ENCODE measurements at places on chromosomes 2 and 18.

GRCh38 chr2:30237239-30237965 is 6.1 kb downstream of the LBH start:
- DNase-seq: no peak

GRCh38 chr2:203383038-203383437 is 54.8 kb downstream of the ABI2 start:
- no peak for DNase-seq

- no peak for DNase-seq
Measured at GRCh38 chr2:58357521-58357920, 116.4 kb upstream of the FANCL start.

GRCh38 chr2:218406949-218407618 is 7.4 kb downstream of the CTDSP1 start:
- peak; percentile 67 for DNase-seq

DNA sequence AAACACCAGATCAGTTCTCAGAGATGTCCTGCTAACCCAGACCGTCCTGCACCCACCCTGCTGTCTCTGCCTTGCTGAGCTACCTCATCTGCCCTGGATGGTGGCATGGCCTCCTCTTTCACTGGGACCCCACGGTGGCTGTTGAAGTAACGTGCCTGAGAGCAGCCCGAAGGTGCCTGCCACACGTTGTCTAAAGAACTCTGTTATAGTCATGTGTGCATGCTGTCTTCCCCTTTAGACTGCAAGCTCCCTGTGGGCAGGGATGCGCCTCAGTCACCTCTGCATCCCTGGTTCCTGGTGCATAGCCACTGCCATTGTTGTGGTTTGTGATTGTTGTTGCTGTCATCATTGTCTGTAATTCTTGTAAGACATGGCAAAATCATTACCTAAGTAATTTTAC is 235.9 kb downstream of the EIPR1 start:
- DNase-seq: no peak

DNA sequence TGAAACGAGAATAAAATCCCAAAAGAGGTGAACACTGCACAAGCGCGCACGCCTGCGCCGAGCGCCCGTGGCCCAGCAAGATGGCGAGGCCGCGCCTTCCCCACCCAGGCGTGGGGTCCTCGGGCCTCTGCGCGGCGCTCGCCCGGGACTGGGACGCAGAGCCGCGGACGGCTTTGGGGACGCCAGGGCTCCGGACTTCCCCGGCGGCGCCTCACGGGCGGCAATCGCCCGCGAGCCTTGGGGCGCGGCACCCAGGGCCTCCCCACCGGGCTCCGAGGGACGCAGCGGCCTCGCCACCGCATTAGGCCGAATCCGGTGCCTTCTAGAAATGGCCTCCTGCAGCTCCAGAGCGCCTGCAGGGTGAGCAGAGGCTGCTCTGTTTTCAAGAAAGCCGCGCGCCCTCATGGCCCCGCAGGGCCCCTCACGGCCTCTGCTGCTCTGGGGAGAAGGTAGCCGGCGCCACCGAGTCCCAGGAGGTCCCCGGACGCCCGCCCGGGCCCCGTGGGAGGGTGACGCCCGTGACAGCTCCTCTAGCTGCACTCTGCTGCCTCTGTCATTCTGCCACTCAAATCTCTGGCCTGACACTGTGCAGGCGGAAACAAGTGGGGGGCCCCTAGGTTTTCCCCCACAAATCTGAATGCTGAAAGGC is 35.9 kb upstream of the POMC start:
- no peak for DNase-seq

- no peak for DNase-seq
Measured at GRCh38 chr18:79572093-79572780, 107.4 kb upstream of the CTDP1 start.

DNA sequence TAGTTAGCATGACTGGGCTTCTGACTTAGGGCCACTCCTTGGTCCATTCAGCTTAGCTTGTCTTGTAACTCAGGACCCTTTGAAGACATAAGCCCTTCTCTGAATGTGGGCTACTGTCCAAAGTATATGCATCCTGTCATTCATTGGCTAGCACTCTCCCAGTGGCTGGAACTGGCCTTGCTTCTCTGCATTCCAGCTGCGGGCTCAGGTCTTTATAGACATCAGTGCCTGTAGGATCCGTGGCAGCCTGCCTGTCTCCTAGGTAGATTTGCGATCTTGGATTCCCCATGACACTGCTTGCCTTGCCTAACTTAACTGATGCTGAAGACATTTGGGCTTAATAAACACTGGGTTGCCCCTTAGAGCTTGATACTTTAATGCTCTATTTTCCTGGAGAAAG is 170.1 kb downstream of the DCC start:
- DNase-seq: no peak

- no peak for DNase-seq
Measured at GRCh38 chr2:190535586-190535985, 1.1 kb upstream of the NEMP2 start.

DNA sequence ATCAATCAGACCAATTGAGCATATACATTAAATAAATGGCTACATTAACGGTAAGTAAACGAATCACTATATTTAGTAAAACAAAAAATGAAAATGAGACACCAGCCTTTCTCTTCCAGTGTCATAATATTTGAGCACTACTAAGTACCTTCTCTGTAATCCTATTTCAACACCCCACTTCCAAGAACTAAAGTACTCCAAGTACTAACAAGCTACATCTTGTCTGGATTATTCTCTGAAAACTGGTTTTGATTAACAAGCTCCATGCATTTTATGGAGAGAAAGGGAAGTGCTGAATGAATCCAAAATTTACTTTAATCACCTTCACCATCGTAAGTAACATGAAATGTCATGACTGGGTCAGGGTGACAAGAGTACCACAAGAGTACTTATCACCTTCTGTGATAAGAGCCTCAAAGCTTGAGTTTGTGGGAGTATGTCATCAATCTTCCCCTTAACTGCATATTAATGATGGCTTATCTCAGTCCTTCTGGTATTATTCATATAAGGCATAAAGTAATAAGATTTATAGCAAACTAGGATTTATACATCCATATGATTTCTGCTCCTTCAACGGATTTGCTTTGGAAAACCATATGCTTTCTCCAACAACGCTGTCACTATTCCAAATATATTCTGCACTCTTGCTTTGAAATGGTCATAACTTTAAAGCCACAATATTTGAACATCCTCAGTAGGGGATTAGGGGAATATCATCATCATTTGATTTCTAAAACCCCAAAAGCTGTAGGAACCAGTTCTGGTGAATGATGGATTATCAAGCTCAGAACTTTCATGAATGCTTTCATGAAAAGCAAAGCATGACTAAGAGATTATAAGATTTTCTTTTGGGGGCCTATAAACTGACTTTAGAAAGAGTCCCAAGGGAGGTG is 127.0 kb downstream of the ANTXR1 start:
- no peak for DNase-seq

GRCh38 chr2:13597176-13597575 is 880.4 kb downstream of the TRIB2 start:
- no peak for DNase-seq

GRCh38 chr2:107027810-107028209 is 141.8 kb upstream of the ST6GAL2 start:
- no peak for DNase-seq

- no peak for DNase-seq
Measured at GRCh38 chr2:242056785-242057184, 187.3 kb downstream of the RTP5 start.

GRCh38 chr2:7618031-7618430 is 700.8 kb downstream of the RNF144A start:
- no peak for DNase-seq

GRCh38 chr18:2654169-2654927 is 1.2 kb upstream of the SMCHD1 start:
- DNase-seq: peak; percentile 47

DNA sequence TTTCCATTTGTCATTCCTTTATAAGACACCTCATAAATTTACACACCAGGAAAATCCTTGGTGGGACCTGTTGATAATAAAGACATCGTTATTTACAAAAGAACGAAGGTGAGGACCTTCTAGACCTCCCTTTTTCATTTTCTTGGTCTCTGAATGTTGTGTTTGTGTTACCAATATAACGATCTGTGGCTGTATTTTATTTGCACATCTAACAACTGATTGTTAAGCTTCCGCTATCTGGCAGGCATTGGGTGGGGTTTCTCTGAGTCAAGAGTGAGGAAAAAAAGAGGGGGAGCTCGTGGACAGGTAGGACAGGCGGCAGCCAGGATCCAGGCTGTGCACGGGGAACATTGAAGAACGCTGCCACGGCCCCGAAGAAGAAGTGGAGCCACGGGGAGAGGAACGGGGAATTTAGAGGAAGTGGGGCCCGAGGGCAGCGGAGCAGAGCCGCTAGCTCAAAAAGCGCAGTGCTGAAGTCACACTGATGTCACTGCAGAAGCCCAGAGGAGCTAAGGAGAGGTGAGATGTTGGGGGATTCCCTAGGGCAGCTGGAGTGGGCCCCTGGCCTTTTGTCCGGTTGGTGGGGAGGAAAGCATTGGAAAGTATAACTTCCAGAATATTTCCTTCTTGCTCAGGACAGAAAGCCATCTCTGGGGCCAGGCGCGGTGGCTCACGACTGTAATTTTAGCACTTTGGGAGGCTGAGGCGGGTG is 20.9 kb upstream of the DNMT3A start:
- no peak for DNase-seq

DNA sequence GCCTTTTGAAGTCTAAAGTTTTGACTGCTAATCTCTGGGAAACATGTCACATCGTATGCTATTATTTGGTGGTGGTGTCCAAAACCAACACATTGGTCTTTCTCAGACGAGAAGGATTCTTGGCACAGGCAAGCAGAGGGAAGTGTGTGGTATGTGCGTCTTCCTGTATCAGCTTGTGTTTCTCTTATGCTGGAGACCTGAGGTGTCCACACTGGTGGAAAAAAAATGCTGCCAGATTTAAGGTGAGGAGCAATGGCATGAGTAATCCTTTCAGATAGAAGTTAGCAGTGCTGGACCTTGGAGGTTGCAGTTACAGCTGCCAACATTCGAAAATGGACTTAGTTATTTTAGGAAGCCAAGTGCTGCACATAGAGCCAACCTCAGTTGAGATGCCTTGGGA is 11.7 kb upstream of the FHL2 start:
- peak; percentile 81 for DNase-seq

DNA sequence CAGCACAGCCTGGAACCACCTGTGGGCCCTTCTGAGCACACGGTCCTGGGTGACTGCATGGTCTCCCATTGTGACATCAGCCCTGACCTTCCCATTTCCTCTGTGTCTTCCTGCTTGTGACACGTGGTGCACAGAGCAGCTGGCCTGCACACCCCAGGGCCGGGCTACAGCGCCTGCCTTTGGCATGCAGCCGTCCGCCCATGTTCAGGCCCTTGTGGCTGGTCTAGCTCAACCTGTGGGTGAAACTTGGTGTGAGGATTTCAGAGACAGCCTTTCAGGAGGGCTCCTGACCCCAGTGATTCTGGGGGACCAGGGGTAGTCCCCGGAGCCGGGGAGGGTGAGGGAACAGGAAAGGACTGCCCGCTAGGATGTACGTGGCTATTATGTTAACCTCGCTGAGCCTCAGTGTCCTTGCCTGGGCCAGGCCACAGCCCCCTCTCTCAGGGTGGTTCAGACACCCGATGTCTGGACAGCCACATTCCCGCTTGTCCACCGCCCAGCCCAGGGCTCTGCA is 284.8 kb upstream of the HS6ST1 start:
- DNase-seq: no peak

- DNase-seq: no peak
Measured at GRCh38 chr18:3100498-3101132, 87.7 kb upstream of the LPIN2 start.

DNA sequence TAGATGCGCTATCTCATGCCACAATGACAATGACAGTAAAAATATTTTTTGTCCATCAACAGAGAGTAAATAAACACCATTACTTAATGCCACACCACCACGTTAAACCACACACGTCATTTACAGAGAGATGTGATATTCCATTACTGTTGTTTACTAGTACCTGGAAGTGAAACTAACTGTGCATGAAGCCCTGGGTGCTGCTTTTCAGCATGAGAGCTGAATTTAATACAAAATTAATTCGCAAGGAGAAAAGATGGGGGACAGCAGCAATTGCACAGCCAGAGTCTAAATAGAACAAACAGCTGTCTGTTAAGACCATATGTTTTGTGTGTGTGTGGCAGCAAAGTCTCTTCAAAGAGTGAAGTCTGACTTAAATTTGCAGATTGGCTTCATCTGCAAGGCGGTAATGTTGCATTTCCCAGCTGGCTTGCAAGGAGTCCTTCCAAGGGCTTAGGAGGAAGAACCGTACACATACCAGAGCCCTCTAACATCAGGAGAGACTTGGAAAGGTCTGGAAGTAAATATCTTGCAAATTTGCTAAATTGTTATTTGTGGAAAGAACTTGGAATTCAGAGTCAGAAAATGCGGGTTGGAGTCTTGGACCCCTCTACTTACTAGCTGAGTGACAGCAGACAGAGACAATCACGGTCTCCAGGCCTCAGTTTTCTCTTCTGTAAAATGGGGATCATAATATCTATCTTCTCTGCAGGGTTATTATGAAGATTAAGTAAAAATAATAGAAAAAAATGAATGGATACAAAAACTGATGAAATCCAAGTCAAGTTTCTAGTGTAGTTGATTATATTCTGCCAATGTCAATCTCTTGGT is 127.6 kb downstream of the ALPK2 start:
- DNase-seq: no peak

GRCh38 chr2:182097571-182098164 is 112.0 kb downstream of the PPP1R1C start:
- no peak for DNase-seq

- DNase-seq: peak; percentile 59
Measured at GRCh38 chr2:56681659-56682396, 498.0 kb downstream of the CCDC85A start.

- no peak for DNase-seq
Measured at GRCh38 chr2:46386763-46387162, 89.6 kb downstream of the EPAS1 start.

DNA sequence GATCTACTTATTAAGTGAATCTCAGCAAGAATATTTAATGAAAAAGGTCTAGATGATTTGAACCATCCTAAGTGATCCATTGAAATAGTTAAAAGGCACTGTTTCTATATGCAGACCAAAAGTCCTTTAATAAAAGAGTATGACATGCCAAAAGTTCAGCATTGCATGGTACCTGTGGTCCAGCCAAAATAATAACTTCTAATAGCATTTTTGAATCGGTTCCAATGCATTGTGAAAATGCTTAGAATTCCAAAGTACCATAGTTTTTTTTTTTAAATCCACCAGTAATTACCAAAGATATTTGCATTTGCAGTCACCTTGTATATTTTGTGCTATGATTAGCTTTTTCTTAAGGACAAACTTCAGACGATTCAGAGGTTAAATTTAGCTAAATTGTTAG is 79.9 kb downstream of the NYAP2 start:
- no peak for DNase-seq

DNA sequence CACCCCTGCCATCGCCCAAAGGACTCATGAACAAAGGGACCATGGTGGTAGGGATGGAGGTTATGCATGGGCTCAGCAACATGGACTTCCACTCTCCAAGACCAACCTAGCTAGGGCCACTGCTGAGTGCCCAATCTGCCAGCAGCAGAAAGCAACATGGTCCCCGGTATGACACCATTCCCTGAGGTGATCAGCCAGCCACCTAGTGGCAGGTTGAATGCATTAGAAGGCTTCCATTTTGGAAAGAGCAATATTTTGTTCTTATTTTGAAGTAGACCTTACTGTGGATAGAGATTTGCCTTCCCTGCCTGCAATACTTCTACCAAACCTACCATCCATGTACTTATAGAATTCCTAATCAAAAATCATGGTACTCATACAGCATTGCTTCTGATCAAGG is 99.8 kb downstream of the METTL4 start:
- no peak for DNase-seq

- DNase-seq: no peak
Measured at GRCh38 chr2:960061-960736, 9.6 kb downstream of the SNTG2 start.

All from astrocyte of the spinal cord (primary cell).